ENCODE measurements at places on chromosomes 1 and 21. TPM values are rescaled to one million over a fixed set of nuclear protein-coding genes. Genes with fewer than 3 reads are reported as not detected.
A peak's percentile ranks its signal among the peaks of the same experiment; 100 is the strongest.

SMCP gene
- total RNA-seq, result not detected

SNAPIN gene
- total RNA-seq, result 37.6 TPM

PDZK1 gene
- not detected for total RNA-seq

OR2T2 gene
- total RNA-seq, result 3.9 TPM

GBP5 gene
- 25.2 TPM for total RNA-seq

RSPH1 gene
- total RNA-seq, result 0.64 TPM

GRCh38 chr1:167605576-167605975 lies 24.5 kb upstream of the RCSD1 start:
- DNase-seq, result no peak

- no peak for DNase-seq
These were observed 14.6 kb downstream of the CHIT1 start for GRCh38 chr1:203214871-203215270.

GRCh38 chr1:89670163-89670562 lies 37.2 kb downstream of the LRRC8C start:
- DNase-seq, result peak; percentile 90

DNA sequence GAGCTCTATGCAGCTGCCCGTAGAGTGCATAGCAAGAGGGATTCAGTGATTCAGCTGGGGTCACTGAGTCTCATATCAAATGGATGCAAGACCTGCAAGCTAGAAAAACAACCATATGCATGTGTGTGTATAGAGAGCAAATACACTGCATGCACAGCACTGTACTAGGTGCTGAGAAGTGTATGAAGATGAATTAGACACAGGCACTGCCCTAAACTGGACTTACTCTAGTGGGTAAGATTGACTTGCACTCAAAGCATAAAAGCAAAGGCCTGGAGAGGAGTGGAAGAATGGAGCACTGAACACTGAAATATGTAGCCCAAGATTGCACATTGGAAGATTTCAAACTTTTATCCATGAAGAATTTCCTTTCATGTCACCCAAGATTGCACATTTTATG lies 5.5 kb upstream of the GBP1 start:
- DNase-seq, result peak; percentile 8

DNA sequence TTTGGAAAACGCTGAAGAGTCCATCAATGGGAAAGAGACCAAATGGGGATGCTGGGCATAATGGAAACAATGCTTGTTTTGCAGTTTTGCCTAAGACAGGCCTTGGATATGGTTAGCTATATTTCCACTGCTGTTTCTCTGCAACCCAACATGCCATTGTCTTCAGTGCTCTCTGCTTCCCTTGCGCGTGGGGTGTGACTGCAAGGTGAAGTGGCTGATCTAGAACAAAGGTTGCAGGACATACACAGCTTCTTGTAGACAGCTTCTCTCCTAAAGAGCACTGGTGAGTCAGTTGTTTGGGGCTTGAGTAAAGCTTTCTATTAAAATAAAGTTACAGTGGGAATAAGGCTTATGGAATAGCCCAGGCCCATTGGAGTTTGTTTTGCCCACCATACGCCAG lies 33.0 kb downstream of the RUNX1 start:
- no peak for DNase-seq

DNA sequence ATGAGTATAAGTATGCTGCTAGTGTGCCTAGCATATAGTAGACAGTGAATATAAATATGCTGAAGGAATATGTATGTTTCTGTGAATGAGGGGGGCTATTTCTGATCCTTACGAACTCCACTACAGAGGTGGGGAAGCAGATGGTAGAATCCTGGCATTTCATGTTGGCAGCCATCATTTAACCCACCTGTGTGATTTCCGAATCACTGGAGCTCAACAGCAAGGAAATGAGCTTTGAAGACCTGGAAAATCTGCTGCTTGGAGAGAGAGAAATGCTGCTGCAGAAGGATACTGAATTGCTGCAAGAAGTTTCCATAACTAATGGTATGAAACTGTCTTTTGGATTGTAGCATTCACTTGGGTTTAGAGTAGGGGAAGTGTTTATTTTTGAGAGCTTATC lies 83.5 kb downstream of the RABGAP1L start:
- DNase-seq, result no peak

- no peak for DNase-seq
These were observed 222.9 kb upstream of the CSF3R start for GRCh38 chr1:36705629-36706028.

DNA sequence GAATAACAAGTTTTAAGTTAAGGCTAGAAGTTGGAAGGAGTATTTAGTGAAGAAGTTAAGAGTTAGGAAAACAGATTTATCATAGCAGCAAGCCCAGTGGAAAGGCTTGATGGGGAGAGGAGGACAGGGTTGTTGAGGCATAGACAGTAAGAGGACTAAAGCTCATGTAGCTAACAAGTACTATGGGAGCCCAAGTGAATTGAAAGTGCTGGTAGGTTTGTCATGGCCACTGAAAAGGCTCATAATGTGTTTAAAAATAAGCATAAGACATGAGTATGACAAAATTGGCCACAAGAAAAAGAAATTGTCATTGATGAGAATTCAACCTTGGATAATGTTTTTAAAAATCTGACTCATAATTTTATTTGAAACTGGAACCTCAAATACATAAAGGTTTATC lies 49.2 kb upstream of the CRB1 start:
- no peak for DNase-seq

DNA sequence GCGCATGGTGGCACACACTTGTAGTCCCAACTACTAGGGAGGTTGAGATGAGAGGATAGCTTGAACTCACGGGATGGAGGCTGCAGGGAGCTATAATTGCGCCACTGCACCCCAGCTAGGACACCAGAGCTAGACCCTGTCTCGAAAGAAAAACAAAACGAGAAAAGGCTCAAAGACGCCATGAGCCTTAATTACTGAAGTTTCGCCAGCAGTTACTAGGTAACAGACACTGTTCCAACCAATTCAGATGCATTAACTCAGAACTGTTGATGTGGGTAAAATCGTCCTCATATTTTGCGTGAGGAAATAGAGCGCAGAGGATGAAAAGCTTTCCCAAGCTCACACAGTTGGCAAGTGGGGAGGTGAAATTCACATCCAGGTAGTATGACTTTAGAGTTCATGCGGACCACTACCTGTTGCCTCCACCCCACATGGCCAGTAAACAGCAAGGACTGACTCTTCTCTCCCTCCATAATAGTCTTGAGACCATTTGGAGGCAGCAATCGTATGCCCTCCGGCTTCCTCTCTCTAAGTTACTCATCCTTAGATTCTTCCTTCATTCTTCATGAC lies 40.1 kb downstream of the INAVA start:
- no peak for DNase-seq

DNA sequence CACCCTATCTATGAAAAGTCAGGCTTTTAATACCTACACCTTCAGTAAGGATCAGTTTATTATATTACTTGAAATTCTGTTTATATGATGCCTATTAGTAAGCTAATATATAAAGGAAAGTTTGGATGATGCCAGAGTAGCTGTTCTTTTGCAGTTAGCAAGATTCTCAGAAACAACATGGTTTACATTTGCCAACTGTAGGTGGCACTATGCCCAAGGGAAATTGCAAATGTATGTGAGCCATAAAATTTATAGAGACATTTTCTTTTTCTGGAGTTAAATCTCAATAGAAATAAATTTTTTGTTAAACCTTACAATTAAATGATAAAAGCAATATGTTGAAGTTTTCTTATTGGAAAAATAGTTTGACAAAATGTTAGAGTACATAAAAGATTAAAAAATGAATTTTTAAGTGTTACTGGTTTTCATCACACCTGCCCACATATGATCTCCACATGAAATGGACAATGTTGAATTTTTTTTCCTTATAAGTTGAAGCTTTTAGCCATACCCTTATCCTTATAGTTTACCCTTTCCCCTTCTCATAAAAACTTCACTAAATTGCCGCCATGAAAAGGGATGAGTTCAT lies 32.1 kb upstream of the EPHX4 start:
- peak; percentile 42 for DNase-seq

GRCh38 chr1:201944639-201945038 lies 1.7 kb downstream of the LMOD1 start:
- DNase-seq, result no peak

DNA sequence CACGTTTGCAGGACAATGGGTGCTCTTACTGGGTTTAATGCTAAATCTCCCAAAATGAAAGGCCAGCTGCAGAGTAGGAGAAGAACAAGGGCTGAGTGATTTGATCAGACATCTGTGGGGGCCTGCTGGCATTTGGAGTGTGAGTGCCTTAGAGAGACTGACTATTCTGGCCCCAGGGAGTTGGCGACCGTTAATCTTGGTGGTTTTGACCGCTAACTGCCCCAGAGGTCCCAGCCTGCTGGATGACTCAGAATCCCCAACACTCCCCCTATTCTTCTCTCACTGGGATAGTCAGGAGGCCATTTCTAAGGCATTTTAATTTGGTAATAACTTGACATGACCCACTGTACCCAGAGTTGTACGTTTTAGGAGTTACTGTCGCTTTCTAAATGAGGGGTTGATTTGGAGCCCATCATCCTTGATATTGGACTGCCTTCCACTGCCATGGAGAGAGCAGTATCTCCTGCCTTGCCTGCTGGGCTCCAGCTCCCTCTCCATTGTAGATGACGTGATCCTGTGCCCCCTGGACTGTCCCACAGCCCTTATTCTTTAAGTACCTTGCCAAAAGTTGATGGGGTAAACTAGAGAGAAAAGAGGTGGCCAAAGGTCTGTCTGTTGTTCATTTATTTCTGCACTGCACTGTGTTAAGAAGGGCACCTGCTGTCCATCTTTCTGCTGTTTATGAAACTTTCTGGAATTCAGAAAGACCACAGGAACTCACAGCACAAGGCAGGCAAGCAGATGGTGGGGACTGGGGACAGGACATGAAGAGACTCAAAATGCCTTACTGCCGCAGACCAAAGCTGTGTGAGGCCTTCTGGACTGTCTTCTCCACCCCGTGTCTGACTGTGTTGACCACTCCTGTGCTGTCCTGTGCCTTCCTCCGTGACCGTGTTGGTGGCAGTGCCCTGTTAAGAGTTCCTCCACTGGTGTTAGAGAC lies 98.2 kb upstream of the ARTN start:
- DNase-seq, result peak; percentile 15

GRCh38 chr1:156417401-156418020 lies 48.5 kb downstream of the RHBG start:
- DNase-seq, result no peak

DNA sequence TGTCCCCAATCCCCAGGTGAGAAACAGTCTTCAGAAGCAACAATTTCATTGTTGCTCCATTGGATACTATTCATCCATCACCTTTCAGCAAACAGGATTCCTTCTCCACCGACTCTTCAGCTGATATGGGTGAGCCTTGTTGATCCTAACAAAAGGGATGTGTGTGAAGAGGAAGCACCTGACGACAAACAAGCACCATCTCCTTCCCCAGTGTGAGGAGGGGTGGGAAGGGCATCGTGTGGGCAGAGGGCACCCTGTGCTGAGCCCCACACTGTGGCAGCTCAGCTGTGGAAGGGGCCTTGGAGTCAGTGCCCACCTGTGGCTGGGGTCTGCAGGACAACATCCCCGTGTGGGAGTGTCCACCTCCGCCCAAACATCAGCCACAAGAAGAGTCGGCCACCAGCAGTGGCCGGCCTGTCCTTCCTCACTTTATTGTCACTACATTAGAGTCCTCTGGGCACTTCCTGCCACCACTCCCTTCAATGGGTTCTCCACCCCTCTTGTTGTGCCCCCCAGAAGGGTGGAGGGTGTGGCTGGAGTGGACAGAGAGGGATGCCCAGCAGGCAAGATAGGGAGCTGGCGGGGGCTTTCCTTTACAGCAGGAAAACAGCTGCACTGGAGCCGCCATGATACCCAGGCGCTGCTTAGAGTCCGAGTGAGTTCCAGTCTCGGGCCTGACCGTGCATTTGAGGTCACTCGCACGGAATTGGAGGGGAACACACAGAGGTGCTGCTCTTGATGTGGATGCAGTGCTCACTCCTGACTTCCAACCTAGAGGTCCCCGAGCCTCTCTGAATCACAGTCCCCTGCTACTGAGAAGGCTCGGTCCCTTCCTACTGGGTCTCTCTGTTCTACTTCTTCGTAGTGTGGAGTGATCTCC lies 40.9 kb downstream of the VPS26C start:
- no peak for DNase-seq

GRCh38 chr1:247452447-247453039 lies 5.4 kb downstream of the OR2B11 start:
- DNase-seq, result no peak

DNA sequence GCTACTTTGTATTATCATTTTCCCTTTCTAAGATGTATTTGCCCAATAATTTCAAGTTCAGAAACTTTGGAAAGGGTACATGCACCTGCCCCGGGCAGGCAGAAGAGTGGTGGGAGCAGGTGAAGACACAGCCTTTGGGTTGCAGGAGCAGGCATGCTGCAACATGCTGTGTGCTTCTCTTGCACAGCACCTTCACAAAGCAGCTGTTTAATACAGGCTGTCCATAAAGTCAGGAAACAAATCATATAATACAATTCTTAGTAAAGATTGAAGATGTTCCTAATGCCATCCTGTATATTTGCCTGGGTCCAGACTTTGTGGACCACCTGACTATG lies 182.9 kb downstream of the ZNF281 start:
- no peak for DNase-seq

Data from B cell (primary cell).